ENCODE measurements at places on chromosomes 2 and 18. TPM values are rescaled to one million over a fixed set of nuclear protein-coding genes. Genes with fewer than 3 reads are reported as not detected.

HOXD4 gene
- 0.18 TPM for total RNA-seq

FSIP2 gene
- under 0.01 TPM for total RNA-seq

SULT1C4 gene
- total RNA-seq = not detected

SCN1A gene
- total RNA-seq = 0.28 TPM

HOXD11 gene
- total RNA-seq = 0.14 TPM

RSAD2 gene
- total RNA-seq = 0.55 TPM

CD302 gene
- 6.1 TPM for total RNA-seq

ATIC gene
- 21.2 TPM for total RNA-seq

DUSP28 gene
- total RNA-seq = 2.0 TPM

GAL3ST2 gene
- total RNA-seq = 0.18 TPM

CLEC4F gene
- not detected for total RNA-seq

CCDC178 gene
- 0.28 TPM for total RNA-seq

HOXD12 gene
- not detected for total RNA-seq

ZNF521 gene
- 25.0 TPM for total RNA-seq

ZBTB14 gene
- 7.8 TPM for total RNA-seq

PHOSPHO2 gene
- total RNA-seq = 1.9 TPM
